ENCODE measurements at places on chromosomes 1 and 21.

GRCh38 chr1:240967070-240967724 lies 355.2 kb upstream of the GREM2 start:
- DNase-seq: peak; percentile 54

DNA sequence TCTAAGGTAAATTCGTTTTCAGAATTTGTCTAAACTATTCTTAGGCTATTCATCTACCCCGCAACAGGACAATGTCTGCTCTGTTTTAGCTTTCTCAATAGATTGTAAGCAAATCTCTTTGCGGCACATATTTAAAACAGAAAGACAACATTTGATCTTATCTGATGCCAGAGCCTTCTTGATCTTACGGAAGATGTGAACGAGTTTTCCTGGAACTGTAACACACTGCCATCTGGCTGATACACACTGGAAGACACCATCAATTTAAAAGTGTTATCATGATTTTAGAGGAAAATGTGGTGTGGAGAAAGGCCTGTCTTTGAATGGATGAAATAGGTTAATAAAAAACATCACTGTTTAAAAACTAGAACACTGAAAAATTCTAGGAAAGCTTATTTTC lies 36.1 kb downstream of the COA6 start:
- no peak for DNase-seq

DNA sequence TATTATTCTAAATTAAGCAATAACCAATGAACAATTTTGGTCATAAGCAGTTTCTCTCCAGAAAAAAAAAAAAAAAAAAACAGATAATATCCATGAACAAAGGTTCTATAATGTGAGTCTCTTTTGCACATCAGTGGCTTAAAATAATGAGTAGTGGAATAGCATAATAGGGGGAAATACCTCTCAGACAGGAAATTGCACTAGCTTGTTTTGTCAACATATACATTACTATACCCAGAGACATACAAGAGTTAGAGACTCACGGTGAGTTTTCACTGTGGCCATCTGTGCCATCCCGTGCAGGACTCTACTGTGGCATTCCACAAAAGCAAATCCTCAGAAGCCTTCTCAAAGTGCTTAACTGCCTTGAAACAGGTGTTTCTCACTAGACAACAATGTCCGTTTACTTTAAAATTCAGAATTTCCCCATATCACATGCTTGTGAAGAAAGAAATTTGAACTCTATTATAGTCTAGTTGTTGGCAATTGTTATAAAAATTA lies 697.9 kb downstream of the USP25 start:
- DNase-seq: no peak

GRCh38 chr1:207962716-207963426 lies 51.9 kb upstream of the CD34 start:
- DNase-seq: peak; percentile 46

- no peak for DNase-seq
These were observed 22.7 kb upstream of the TRAPPC10 start for GRCh38 chr21:43989401-43989800.

DNA sequence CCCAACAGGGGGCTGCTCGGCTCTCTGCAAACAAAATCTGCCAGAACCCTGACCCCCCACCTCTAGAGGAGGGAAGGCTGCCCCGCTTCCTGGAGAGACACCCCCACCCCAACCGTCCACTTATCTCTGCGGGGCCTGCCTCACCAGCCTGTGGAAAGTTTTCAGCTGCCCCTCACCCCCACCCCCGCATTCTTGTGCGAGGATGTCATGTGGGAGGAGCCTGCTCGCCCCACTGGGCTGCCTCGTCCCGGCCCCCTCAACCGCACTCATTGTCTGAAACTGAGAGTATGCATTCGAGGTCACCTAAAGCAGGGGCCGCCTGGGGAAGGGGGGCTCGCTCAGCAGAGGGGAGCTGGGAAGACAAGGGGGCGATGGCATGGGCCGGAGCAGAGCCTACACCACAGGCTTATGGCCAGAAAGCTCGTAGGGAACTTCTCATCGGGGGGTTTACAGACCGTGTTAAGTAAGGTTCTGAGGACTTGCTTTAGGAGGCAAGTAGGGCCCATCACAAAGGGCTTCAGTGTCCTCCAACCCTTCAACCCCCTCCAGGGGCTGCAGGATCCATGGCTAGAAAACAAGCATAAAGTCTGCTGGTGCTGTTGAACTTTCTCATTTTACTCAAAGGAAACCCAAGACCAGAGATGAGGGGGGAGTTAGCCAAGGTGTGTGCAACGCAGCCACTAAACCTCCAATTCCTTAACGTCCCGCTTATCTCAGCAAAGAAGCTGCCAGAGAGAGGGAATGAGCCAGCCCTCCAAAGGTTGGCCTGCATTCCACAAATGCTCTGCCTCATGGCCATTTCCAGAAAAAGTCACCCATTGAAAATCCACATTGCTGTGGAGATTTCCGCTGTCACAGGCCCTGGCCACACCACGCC lies 9.4 kb downstream of the EPHA2 start:
- no peak for DNase-seq

GRCh38 chr21:36858320-36858957 lies 108.0 kb downstream of the HLCS start:
- no peak for DNase-seq

- DNase-seq: no peak
These were observed 25.3 kb downstream of the KCND3 start for GRCh38 chr1:111963985-111964738.

GRCh38 chr1:172398193-172398592 lies 22.3 kb upstream of the C1orf105 start:
- DNase-seq: no peak

GRCh38 chr21:37460196-37460595 lies 93.6 kb downstream of the DYRK1A start:
- DNase-seq: peak; percentile 58

GRCh38 chr21:17442165-17442564 lies 70.7 kb upstream of the CXADR start:
- DNase-seq: no peak

DNA sequence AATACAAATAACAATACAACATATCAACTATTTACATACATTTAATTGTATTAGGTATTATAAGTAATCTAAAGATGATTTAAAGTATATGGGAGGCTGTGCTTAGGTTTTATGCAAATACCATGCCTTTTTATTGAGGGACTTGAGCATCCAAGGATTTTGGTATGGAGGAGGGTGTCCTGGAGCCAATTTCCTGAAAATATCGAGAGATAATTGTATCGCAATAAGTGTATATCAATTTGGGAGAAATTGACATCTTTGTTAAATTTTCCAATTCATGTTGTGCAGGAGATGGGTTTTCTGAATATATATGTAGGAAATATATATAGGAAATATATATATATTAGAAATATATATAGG lies 63.5 kb downstream of the ATP1A1 start:
- no peak for DNase-seq

- no peak for DNase-seq
These were observed 130.9 kb downstream of the UCK2 start for GRCh38 chr1:165958306-165958705.

DNA sequence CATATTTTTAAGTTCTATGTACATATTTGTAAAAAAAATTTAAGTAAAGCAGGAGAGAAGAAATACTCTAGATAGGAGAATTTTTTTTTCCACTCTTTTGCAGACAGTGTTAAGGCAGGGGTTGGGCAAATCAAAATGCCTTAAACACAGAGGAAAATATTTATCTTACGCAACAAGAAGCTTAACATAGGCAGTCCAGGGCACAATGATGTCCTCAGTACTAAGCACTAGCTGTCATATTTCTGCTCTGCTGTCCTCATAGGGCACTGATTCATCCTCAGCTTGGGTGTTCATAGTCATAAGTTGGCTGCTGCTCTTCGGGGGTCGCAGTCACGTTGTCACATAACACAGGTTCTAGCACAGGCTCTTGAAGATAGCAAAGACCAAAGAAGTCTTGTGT lies 247.4 kb downstream of the PTBP2 start:
- no peak for DNase-seq

DNA sequence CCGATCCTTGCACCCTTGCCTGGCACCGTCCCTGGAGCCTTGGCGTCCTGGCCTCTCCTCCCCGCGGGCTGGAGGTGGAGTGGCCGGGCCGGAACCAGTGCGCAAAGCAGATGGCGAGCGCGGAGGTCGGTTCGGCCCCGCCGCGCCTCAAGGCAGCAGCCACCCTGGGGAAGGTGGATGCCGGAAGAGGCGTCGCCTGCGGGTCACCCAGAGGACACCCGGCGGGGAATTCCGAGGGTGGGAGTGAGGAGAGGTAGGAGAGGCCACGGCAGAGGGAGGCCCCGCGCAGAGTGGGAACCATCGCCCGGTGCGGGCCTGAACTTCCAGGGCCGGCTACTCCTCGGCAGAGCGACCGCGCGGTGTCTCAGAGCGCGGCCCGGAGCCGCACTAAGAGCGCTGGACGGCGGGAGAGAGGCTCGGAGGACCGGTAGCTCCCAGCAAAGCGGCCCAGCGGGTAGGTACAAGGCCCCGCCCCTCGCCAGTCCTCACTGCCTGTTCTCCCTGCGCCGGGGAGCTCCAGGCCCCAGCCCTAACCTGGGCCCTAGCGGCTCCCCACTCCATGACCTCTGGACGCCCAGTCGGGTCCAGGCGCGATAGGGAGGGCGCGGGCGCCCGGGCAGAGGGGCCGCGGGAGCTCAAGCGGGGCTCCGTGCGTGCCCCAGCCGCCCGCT lies at the start of gene RNF207:
RNF207 (plus strand) TSS at position 271 of the 671 bp plus-strand sequence. CDS start 417 bp downstream, outside the sequence.
- DNase-seq: no peak

DNA sequence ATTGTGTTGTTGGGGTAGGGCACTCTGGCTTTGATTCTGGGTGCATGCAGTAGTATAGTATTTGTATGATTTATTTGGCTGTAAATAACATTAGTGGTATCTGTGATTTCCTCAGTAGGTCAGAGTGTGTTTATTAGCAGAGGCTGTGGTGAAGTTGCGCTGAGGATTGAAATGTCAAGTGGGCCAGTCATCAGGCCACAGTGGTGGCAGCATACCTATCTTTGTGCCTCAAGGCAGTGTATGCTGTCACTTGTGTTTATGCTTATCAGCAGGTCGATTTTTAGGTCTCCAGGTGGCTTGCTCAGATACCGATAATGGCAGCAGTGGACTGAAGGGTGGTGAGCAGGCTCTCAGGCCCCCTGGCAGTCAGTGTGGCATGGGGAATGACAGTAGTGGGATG lies 11.3 kb downstream of the LY9 start:
- DNase-seq: no peak
